Endodermal cell (in vitro differentiated cells): ENCODE measurements at places on chromosomes 6 and 20. TPM values are rescaled to one million over a fixed set of nuclear protein-coding genes. Genes with fewer than 3 reads are reported as not detected.

Gene PROKR2
- not detected in 2 replicates for total RNA-seq

Gene IL20RA
- 0.13 to 0.26 TPM in 2 of 3 replicates, not detected in the other for total RNA-seq

Gene GGTLC1
- not detected in 2 replicates for total RNA-seq

Gene OR11A1
- total RNA-seq, result not detected in 2 replicates

Gene THBS2
- total RNA-seq, result 0.45 to 0.93 TPM in 2 of 3 replicates, not detected in the other

Gene GNMT
- 0.48 to 0.75 TPM (median 0.56 TPM) in 3 replicates for total RNA-seq

Gene PRPH2
- total RNA-seq, result 0.36 to 0.40 TPM in 2 of 3 replicates, not detected in the other

Gene SLC35F1
- total RNA-seq, result 5.9 and 6.7 TPM in 2 replicates

Gene EYS
- 0.31 to 0.44 TPM (median 0.42 TPM) in 3 replicates for total RNA-seq

Gene LTA
- not detected in 3 replicates for total RNA-seq

Gene FAXC
- total RNA-seq, result 8.8 and 10.6 TPM in 2 replicates

Gene SLC22A3
- 3.1 TPM in 2 replicates for total RNA-seq

Gene MBOAT1
- 6.7 to 7.7 TPM (median 7.4 TPM) in 3 replicates for total RNA-seq

Gene SNAP25
- 0.11 and 0.29 TPM in 2 replicates for total RNA-seq

- no peaks in the 10 kb centered on the region for H3K27me3 ChIP-seq
- no peaks in the 10 kb centered on the region for H3K4me1 ChIP-seq
- no peak overlapping the region for H3K27ac ChIP-seq
- H3K4me3 ChIP-seq, result no peak overlapping the region
- H3K36me3 ChIP-seq, result no peaks in the 10 kb centered on the region
- no peak for DNase-seq
Observed at GRCh38 chr6:6085928-6086668, 79.4 kb upstream of the NRN1 start.

GRCh38 chr6:83464381-83465140 lies 33.7 kb upstream of the ME1 start:
- H3K4me1 ChIP-seq, result peaks cover 10% of the 10 kb centered on the region
- no peaks in the 10 kb centered on the region for H3K36me3 ChIP-seq
- no peak overlapping the region for H3K27ac ChIP-seq
- no peaks in the 10 kb centered on the region for H3K27me3 ChIP-seq
- no peak overlapping the region for H3K4me3 ChIP-seq

GRCh38 chr6:80210618-80211017 lies 104.1 kb downstream of the BCKDHB start:
- DNase-seq, result peak; percentile 43
- H3K4me3 ChIP-seq, result no peak overlapping the region
- no peaks in the 10 kb centered on the region for H3K27me3 ChIP-seq
- H3K36me3 ChIP-seq, result no peaks in the 10 kb centered on the region

- DNase-seq, result peak; percentile 80
- no peaks in the 10 kb centered on the region for H3K36me3 ChIP-seq
- no peaks in the 10 kb centered on the region for H3K27me3 ChIP-seq
- H3K4me1 ChIP-seq, result no peaks in the 10 kb centered on the region
- no peak overlapping the region for H3K27ac ChIP-seq
Observed at GRCh38 chr6:38169221-38169976, 349.9 kb downstream of the ZFAND3 start.

- no peak overlapping the region for H3K27ac ChIP-seq
- no peaks in the 10 kb centered on the region for H3K27me3 ChIP-seq
- no peaks in the 10 kb centered on the region for H3K4me1 ChIP-seq
- H3K4me3 ChIP-seq, result no peak overlapping the region
Observed at GRCh38 chr6:17193106-17193775, 87.9 kb upstream of the RBM24 start.

GRCh38 chr6:26309731-26310142 lies 55.3 kb upstream of the BTN3A2 start:
- no peak overlapping the region for H3K4me3 ChIP-seq
- no peaks in the 10 kb centered on the region for H3K27me3 ChIP-seq
- no peaks in the 10 kb centered on the region for H3K4me1 ChIP-seq
- H3K36me3 ChIP-seq, result no peaks in the 10 kb centered on the region
- no peak overlapping the region for H3K27ac ChIP-seq
- DNase-seq, result no peak

DNA sequence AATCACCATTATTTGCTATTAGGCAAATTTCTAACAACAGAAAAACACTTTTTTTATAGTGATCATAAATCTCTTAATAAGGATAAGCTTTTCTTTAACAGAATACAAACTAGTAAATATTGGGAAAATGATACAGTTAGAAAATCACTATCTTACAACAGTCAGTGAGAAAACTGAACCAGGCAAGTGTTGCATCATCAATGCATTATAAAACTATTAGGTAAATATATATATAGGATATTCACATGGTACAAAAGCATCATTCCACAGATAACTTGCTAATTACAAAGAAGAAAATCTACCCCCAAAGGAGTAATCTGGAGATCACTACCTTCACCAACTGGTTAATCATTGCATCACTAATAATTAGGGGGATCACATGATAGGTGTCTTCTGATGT lies 652.1 kb downstream of the HACE1 start:
- H3K27me3 ChIP-seq, result no peaks in the 10 kb centered on the region
- H3K36me3 ChIP-seq, result no peaks in the 10 kb centered on the region
- DNase-seq, result no peak
- no peak overlapping the region for H3K4me3 ChIP-seq
- H3K27ac ChIP-seq, result no peak overlapping the region
- H3K4me1 ChIP-seq, result no peaks in the 10 kb centered on the region

DNA sequence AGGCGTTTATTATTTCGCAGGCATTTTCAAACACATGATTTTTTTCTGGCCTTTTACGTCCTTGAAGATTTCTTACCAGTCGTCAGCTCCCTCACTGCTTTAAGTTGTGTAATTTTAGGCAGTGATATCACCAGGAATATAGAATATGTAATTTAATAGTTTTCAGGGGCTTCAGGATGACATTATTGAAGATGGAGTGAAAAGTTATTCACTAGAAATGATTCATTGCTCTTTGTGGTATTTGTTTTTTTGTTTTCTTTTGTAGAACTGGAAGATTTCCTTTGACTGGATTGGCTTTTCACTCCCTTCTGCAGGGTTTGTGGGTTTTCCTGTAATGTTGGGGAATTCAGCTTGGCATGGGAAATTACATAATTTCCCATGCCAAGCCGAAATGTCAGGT lies 2.0 kb downstream of the LRRC1 start:
- no peak overlapping the region for H3K27ac ChIP-seq
- DNase-seq, result no peak
- peaks cover 7% of the 10 kb centered on the region for H3K4me1 ChIP-seq
- H3K4me3 ChIP-seq, result peak overlapping the region; percentile 93
- H3K27me3 ChIP-seq, result peaks cover 26% of the 10 kb centered on the region
- H3K36me3 ChIP-seq, result no peaks in the 10 kb centered on the region

GRCh38 chr20:53794529-53795115 lies 201.0 kb upstream of the ZNF217 start:
- H3K4me3 ChIP-seq, result no peak overlapping the region
- no peaks in the 10 kb centered on the region for H3K4me1 ChIP-seq
- DNase-seq, result no peak
- H3K27ac ChIP-seq, result no peak overlapping the region
- H3K36me3 ChIP-seq, result no peaks in the 10 kb centered on the region

DNA sequence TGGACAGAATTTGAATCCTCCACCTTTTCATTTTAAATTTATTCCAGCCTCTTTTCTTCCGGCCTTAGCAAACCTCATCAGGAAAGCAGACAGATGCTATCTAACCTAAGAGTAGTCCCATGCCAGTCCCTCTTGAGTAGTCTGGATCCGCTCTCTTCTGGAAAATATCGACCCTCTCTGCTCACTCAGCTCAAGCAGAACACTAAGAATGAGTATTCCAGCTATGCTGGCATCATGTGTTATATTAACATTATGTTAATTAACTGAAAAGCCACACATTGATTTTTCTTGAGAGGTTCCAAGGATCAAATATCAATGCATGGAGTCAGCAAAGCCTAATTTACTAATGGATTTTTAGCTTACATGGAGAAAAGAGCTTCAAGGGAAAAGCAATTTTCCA lies 161.4 kb downstream of the ID4 start:
- DNase-seq, result no peak
- no peaks in the 10 kb centered on the region for H3K4me1 ChIP-seq
- no peak overlapping the region for H3K27ac ChIP-seq
- peaks cover 13% of the 10 kb centered on the region for H3K27me3 ChIP-seq
- H3K4me3 ChIP-seq, result no peak overlapping the region
- H3K36me3 ChIP-seq, result no peaks in the 10 kb centered on the region

DNA sequence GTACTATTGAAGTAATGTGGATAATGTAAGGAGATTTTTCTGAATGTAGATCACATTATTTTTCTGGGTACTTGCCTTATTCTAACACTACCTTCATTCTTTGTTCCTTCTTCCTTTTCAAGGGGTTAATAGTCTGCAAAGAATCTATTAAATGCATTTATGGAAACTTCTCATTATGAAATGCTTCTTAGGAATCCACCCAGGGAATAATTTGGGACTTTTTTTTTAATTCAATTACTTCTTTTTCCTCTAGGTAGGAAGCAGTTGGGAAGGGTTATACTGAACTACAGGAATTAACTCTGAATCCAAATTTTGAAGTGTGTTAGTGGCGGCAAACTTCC lies 173.1 kb downstream of the FOXA2 start:
- DNase-seq, result no peak
- H3K4me3 ChIP-seq, result no peak overlapping the region
- no peaks in the 10 kb centered on the region for H3K27me3 ChIP-seq

- H3K4me3 ChIP-seq, result no peak overlapping the region
- no peaks in the 10 kb centered on the region for H3K27me3 ChIP-seq
- H3K27ac ChIP-seq, result no peak overlapping the region
Observed at GRCh38 chr20:17479063-17479657, 52.0 kb downstream of the BFSP1 start.

DNA sequence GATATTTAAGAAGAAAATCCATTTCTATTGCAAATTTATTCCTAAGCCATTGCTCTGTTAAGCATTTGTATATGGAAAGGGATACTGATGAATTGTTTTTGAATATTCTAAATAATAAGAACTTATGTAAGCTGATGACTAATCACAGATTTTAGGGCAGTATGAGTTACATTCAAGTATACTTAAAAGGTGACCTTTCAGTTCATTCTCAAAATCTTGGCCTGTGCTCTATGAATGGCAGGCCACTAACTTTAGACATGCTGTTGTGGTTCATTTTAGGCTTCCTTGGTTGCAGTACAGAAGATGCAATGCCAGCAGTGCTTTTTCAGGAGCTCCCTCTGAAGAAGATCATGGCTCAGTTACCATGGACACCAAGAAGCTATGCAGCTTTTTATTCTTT lies 380.4 kb downstream of the CENPW start:
- peaks cover 4% of the 10 kb centered on the region for H3K4me1 ChIP-seq
- peak overlapping the region; percentile 29 for H3K27ac ChIP-seq
- DNase-seq, result no peak
- no peak overlapping the region for H3K4me3 ChIP-seq
- H3K36me3 ChIP-seq, result no peaks in the 10 kb centered on the region

DNA sequence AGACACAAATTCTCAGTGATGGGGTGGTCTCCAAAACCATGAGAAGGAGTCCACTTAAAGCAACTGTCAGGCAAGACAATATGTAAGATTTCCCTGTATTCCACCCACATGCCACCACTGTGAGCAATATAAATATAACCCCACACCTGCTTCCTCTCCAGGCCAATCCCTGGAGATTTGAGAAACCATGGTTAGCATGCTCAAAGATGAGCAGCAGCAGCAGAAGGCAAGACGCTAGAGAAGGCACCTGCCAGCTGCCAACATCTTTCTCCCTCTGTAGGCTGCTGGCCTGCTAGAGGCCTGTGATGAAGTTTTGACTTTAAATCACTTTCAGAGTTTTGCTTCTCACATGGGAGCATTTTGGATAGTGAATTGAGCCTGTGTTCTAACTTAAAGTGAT lies 7.9 kb upstream of the SOD2 start:
- no peaks in the 10 kb centered on the region for H3K36me3 ChIP-seq
- H3K27me3 ChIP-seq, result no peaks in the 10 kb centered on the region
- H3K27ac ChIP-seq, result no peak overlapping the region
- H3K4me3 ChIP-seq, result no peak overlapping the region

- no peaks in the 10 kb centered on the region for H3K36me3 ChIP-seq
- no peak for DNase-seq
- no peaks in the 10 kb centered on the region for H3K27me3 ChIP-seq
- H3K4me1 ChIP-seq, result no peaks in the 10 kb centered on the region
- H3K27ac ChIP-seq, result no peak overlapping the region
Observed at GRCh38 chr6:24378473-24379097, 20.7 kb upstream of the DCDC2 start.

DNA sequence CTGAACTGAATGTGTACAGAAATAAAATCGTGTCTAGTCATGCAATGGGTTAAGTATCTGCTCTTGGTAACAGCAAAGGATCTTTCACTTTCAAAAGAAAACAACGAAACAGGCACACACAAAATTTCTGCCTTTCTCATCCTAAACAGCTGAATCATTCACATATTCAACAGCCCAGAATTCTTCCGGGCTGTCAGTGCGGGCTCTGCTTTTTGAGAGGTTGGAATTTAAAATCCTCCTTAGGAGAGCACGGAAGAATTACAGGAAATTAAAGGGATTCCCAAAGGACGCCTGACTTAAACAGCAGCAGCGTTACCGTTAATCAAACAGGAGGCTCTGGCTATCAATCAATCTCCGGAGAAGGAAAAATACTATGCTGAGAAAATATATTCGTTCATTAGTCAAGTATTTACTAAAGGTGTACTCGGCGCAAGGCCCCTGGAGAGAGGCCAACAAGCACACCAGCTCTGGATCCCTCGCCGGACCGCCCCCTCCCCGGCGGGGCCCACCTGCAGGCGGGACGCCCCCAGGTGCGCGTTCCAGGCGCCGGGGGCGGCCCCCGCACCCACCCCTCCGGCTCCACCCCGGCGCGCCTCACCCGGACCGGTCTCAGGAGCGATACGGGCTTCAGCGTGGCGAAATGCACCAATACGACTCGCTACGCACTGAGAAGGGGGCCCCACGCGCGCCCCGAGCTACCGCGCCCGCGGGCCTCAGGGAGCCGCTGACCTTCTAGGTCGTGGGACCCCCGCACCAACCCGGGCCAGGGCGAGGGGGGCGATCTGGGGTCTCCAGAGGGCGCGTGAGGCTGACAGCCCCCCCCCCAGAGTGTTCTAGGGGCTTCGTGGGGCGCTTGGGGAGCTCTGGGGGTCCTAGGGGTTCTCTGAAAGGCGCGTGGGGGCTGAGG lies 1.0 kb downstream of the NAPB start:
- H3K36me3 ChIP-seq, result no peaks in the 10 kb centered on the region
- H3K4me1 ChIP-seq, result peaks cover 3% of the 10 kb centered on the region
- peak overlapping the region; percentile 75 for H3K4me3 ChIP-seq
- peak; percentile 49 for DNase-seq
- no peaks in the 10 kb centered on the region for H3K27me3 ChIP-seq

GRCh38 chr6:130240232-130240631 lies 17.5 kb upstream of the SAMD3 start:
- no peaks in the 10 kb centered on the region for H3K27me3 ChIP-seq
- H3K36me3 ChIP-seq, result no peaks in the 10 kb centered on the region
- no peak for DNase-seq
- no peak overlapping the region for H3K4me3 ChIP-seq
- H3K27ac ChIP-seq, result no peak overlapping the region
- no peaks in the 10 kb centered on the region for H3K4me1 ChIP-seq

- peak; percentile 62 for DNase-seq
- H3K4me3 ChIP-seq, result no peak overlapping the region
- H3K4me1 ChIP-seq, result no peaks in the 10 kb centered on the region
- H3K27me3 ChIP-seq, result no peaks in the 10 kb centered on the region
Observed at GRCh38 chr6:26218824-26219223, 131.6 kb downstream of the HFE start.
